ENCODE measurements at places on chromosomes 11 and 22.

GRCh38 chr22:49515475-49515874 is 312.2 kb downstream of the BRD1 start:
- no peak for DNase-seq

GRCh38 chr11:29312812-29313211 is 704.0 kb downstream of the KCNA4 start:
- DNase-seq = no peak

DNA sequence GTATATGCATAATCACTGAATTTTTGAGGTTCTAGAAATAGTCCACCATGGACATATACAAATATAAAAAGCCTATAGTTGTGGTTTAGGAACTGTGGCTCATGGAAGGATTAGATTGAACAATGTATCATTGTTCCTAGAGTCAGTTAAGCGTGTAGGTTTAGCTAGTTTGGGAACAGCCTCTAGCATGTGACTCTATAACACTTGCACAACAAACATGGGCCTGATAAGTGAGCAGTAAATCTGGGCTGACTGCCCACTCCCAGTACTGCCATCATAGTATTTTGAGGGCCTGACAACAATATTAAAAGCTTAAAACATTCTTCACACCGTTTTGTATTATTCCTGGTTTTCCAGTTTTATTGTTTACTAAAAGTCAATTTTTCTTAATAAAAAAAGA is 47.0 kb downstream of the YAP1 start:
- DNase-seq = no peak

DNA sequence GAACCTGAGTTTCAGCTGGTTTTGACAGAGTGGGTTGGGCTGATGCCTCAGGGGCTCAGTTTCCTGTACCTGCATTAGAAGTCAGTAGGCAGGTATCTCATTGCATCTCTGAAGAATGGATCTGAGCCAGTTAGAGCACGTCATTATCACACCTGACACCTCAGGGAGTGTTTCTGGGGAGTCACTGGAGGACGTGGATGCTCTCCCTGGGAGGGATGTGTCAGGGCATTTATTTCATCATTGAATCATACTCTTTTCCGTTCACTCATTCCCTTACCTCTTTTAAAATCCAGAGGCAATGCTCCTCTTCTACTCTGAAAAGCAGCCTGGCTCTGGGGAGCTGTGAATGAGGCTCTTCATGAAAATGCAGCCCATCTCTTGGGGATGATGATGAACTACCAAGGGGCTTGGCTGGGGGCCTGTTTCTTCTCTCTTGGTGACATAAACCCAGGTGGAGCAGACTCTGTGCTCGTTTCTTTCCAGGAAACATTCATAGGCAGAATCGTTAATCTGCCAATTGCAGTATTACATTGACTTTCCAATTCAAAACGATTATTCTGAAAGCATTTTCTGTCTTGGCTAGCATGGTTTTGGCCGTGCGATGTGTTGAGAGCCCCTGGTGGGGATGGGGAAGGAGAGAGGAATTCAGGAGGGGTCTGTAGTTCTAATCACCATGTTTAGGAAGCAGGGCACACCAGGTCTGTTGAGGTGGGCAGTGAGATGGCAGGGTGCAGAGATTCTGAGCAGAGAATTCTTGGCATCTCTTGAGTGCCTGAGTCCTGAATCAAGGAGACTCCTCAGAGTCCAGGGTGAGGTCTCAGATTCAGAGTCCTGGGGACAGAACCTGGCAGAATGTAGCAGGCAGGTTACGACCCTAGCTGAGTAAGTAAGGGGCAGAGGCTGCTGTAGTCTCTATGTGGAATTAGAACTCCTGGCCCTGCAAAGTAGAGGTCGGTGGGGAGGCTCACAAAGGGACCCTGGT is 12.6 kb downstream of the PARVA start:
- no peak for DNase-seq

DNA sequence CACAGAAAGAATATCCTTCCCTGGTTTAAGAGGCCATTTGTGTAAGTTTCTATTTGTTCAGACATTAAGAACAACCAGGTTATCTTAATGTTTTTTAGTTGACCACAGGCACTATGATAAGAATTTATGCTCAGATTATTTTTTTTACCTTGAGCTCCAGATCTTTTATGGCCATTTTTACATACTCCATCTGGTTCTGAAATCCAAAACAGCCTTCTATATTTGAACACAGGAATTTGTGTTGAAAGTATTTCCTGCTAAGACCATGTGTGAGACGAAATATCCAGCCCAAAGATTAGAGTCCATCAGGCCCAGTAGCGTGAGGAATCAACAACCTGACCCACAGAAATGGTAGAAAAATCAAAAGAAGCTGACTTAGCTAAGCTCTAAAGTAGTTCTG is 569.9 kb upstream of the FAT3 start:
- no peak for DNase-seq

- no peak for DNase-seq
Observed at GRCh38 chr11:88175569-88176075, 379 bp upstream of the RAB38 start.

- DNase-seq = no peak
Observed at GRCh38 chr22:27115816-27116256, 458.4 kb downstream of the MIAT start.

DNA sequence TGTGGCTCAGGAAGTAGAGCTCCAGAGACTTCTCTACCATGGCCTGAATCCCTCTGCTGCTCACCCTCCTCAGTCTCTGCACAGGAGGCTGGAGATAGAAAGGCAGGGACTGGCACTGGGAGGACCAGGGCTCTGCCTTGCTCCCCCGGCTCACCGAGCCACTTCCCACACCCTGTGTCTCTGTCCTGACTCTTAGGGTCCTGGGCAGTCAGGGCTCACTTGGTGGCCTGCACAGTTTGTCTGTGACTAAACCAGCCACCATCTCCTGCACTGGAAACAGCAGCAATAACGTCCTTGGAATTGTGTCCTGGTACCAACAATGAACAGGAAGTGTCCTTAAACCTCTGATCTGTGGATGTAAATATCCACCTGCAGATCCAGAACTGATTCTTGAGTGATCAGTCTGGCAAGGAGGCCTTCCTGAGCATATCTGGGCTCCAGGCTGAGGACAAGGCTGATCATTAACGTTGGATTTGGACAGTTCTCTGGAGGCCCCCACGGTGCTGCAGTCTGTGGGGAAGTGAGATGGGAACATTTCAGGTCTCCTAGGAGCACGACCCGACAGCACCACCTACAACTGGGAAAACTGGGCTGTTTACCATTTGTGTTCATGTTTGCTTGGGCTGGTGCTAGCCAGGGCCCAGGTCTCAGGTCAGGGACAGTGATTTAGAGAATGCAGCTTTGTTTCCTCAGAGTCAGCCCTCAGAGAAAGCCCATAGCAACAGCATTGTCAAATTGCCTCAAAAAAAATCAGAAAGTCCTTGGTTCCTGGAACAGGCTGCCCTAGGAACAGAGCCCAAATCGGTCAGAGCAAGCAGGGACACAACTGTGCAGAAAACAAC is 82.5 kb downstream of the ZNF280B start:
- no peak for DNase-seq

DNA sequence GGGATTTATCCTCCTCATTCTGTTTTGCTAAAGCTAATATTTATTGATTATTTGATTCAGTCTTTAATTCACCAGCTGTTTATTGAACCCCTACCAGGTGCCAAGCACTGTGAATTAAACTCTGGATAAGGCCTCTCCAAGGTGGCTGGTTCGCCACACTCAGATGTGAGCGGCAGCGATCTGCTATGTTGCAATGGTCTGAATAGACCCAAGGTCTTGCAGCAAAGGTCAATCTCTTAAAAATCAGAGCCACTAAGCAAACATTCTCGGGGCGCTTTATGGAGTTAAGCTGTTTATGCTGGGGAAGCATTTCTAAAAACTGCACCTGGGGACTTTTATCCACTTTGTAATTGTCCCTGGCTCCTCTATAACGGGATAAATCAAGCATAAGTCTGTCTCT is 10.5 kb upstream of the TSPAN18 start:
- DNase-seq = no peak

GRCh38 chr22:36853407-36854099 is 7.3 kb upstream of the NCF4 start:
- peak; percentile 58 for DNase-seq

Measured in activated CD8-positive, alpha-beta memory T cell treated with anti-CD3 and anti-CD28 coated beads for 4 hours (primary cell).